ENCODE measurements at places on chromosomes 7 and 10.

DNA sequence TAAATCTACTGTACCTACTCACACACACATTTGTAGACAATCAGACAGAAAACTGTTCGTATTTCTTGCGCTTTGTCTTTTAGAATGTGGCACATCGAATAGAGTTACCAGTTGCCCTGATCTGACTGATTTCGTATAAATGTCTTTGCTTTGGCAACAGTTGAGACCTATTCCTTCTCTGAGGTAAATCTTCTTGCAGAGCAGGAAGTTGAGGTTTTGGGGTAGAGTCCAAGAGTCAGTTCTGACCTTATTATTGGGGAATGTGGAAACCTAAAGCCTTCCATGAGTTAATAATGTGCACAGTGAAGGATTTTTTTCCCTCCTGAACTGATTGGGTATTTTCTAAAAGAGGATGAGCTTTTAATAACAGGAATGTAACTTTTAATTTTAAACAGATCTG lies 135.3 kb downstream of the KIAA1217 start:
- DNase-seq, result no peak

DNA sequence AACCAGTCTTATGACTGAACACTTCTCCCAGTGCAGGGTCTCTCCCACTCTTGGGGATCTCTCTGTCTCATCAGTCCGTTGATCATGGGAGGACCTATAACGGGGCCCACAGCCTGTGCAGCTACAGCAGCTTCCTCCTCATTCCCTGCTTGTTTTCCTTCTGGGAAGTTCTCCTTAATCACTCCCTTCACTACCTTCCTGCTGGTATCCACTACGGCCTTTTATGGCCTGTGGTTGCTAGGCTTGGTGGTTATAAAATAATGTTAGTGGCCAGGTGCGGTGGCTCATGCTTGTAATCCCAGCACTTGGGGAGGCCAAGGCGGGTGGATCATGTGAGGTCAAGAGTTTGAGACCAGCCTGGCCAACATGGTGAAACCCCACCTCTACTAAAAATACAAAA lies 3.5 kb upstream of the ZNF282 start:
- no peak for DNase-seq

GRCh38 chr10:78600740-78601139 lies 468.0 kb upstream of the ZMIZ1 start:
- no peak for DNase-seq

DNA sequence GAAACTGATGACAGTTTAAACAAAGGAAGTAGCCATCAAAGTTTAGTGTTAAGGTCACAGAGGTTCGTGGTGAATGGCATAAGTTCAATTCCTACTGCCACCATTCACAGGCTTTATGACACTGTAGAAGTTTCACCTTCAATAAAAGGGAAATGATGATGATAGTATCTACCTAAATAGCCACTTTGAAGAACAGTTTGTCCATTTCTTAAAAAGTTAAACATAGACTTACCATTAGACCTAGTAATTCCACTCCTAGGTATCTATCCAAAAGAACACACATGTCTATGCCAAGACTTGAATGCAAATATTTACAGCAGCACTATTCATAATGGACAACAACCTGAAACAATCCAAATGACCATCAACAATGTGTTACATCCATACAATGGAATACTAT lies 18.9 kb upstream of the GSTK1 start:
- DNase-seq, result no peak

GRCh38 chr10:72753760-72754231 lies 61.9 kb downstream of the MCU start:
- no peak for DNase-seq

DNA sequence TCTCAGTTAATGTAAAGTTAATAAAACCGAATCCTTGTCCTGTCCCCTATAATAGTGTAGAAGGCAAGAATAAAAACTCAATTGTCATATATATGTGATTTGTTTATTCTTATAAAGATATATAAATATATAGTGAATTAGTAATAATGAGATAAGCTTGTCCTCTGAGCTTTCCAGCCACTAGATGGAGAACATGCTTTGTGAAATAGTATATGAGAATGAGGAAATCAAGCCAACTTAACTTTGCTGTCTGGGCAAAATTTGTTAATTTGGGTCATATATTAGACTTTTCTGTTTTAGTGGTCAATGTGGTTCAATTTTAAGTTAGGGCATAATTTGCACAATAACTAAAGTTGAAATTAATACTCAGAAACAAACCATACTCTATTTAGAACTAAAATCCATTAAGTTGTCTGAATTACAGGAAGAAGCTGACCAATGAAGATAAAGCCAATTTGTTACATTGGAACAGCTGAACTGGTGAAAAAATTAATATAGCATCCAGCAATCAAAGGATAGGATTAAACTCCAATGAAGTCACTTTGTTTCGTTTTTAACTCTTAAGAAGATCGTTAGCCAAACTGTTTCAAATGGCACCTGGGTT lies 595.0 kb downstream of the ARL4A start:
- no peak for DNase-seq

DNA sequence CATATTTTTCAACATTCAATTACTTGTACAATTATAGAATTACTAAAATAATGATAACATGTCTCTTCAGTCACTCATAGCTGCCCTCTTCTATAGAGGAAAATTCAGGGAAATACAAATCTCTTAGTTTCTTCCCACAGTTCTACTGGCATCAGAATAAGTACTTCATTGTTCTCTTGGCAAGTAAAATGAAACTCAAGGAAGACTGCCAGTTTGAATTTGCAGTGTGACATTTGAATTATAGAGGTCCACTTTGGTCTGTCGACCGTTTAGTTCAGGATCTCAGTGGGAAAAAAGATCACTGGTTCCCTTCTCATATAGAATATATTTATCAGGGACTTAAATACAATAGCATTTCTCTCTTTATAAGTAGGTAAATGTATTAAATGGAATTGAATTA lies 114.5 kb downstream of the PON1 start:
- DNase-seq, result no peak

- no peak for DNase-seq
These were observed 79.9 kb downstream of the ANKRD61 start for GRCh38 chr7:6111041-6111440.

DNA sequence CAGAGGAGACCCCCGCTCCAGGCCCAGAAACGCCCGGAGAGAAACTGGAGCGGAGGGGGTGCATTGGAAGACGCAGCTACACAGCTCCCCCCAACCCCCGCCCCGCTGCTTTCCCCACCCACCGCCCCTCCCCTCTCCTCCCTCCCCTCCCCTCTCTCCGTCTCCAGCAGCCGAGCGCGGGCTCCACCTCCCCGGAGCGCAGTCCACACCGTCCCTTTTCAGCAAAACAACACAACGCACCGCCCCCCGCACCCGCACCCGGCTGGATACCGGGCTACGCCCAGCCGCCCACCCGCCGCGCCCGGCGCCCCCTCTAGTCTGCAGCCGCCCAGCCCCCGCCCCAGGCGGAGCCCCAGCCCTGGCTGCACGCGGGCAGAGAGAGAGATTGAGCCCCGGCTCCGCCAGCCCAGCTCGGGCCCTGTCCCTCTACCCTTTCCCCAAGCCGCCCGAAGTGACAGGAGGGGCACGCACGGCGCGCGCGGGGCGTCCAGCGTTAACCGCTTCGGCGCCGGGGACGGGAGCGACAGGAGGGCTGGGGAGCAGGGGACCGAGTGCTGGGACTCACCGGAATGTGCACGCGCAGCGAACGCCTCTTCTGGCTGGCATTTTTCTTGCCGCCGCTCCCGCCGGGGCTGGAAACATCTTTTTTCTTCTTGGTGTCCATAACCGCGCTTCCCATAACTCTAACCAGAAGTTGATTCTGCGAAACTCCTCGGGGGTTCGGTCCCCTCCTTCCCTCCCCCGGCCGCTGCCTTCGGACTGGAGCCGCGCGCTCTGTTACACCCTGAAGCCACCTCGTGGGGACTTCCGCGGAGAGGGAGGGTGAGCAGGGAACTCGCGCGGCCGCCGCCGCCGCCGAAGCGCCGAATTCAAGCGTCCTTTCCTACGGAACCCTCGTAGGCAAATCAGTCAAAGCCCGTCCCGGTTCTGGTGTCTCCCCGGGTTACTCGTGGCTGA lies 695 bp downstream of the PRKAG2 start:
- DNase-seq, result peak; percentile 95

- no peak for DNase-seq
These were observed 182.5 kb downstream of the LRMDA start for GRCh38 chr10:75613685-75614504.

DNA sequence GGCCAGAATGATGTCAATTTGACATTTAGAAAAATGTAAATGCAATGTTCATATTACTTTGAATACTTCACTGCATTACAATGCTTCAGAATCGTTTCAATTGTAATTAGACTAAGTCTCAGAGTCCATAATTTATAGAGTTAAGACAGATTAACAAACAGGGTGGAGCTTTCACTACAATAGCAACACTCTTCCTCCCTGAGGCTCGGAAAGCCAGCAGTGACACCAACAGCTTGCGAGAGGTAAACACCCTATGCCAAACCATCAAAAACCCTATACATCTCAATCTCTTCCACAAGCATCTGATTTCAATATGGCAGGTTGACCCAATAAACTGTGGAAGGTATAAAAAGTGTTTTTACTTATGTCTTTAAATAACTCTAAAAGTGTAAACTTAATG lies 72.2 kb downstream of the DOCK4 start:
- DNase-seq, result no peak

DNA sequence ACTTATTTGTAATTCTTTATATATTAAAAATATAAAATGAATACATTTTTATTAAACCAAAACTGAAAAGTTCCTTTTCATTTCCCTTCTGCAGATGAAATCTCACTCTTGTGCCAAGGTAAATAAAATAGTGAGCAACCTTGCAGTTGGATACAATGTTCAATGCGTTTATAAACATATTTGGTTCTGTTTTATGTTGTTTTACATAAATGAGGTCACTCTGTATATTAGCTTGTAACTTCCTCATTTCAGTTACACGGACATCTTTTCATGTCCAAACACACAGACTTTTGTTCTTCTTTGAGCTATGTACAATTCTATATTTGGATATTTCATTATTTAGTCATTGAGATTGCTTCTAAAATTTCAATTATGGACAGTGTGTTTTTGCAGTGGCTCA lies 107.7 kb downstream of the BBS9 start:
- DNase-seq, result no peak

DNA sequence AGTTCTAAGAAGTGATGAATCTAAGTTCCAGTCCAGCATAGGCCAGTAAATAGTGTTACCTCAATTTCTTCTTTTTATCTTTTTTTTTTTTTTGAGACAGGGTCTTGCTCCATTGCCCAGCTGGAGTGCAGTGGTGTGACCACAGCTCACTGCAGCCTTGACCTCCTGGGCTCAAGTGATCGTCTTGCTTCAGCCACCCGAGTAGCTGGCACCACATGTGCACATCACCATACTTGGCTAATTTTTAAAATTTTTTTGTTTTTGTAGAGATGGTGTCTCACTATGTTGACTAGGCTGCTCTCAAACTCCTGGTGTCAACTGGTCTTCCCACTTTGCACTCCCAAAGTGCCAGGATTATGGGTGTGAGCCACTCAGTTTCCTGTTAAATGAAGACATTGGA lies 126.6 kb upstream of the LYZL2 start:
- DNase-seq, result no peak

- no peak for DNase-seq
These were observed 82.0 kb upstream of the RHEB start for GRCh38 chr7:151601521-151602305.
